Activated B cell treated with CpG ODN at 0.5 μM for 24 hours (primary cell): ENCODE measurements at places on chromosomes 16 and 17.

GRCh38 chr16:66406534-66407221 lies 20.4 kb upstream of the BEAN1 start:
- peak; percentile 81 for DNase-seq

DNA sequence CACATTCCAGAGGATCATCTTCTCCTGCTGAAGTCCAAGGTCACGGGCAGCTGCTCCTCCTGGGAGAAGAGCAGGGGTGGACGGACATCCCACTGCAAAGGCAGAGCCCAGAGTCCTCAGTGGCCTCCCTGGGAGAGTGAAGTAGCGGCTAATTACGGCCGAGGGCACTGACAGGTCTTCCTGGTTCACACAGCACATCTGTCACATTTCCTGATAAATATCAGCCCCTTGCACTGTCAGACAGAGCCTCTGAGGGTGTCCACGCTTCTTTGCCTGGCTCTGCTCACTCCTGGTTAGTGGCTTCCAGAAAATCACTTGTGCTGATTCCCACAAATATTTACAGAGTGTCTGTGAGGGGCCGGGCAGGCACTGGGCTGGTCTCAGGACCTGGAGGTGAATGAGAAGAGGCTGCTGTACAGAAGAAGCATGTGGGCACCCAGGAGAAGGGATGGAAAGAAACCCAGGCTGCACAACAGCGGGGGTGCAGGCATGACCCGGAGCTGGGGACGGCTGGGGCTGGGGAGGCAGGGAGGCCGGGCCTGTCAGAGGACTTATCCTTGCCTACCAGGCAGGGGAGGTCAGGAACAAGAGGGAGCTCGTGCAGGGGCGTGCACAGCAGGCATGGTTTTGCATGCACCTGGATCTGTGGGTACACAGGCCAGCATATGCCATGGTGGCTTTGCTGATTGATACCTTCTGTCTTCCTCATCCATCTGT lies 258.2 kb upstream of the TNRC6C start:
- DNase-seq = no peak

GRCh38 chr16:52066962-52067361 lies 480.0 kb downstream of the TOX3 start:
- no peak for DNase-seq

GRCh38 chr17:193841-194806 lies 12.7 kb upstream of the DOC2B start:
- DNase-seq = no peak

DNA sequence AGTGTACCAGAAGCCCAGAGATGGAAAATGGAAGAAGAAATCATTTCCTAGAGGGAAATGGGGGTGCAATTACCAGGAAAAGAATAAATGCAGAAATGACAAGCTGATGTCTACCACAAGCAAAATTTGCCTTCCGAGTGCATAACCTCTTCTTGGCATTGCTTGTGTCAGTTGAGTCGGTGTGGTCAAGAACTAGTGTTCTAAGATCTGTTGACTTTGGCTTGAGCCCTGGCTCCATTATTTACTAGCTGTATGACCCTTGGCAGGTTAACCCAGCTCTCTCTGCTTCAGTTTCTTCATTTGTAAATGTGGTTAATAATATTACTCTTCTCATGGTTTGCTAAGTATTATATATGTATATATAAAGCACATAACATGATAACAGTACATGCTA lies 273.0 kb upstream of the IRX5 start:
- DNase-seq = no peak

- no peak for DNase-seq
These were observed 245.3 kb downstream of the BCAS3 start for GRCh38 chr17:60923000-60923399.

DNA sequence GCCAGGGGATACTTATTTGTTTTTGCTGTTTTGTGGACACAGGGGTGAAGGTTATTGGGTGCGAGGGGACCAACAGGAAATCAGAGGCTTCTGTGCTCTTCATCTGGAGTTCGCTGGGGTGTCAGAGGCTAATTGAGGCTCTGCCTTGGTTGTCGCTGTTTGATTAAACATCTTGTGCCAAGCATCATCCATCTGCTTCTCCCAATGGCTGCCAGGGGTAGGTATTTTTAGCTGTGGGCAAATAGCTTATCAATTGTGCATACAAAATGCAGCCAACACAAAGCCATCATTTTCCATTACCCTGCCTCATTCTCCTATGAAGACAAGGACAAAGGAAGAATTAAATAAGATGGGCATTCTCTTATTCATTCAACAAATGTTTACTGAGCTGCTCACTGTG lies 27.8 kb downstream of the GPR139 start:
- no peak for DNase-seq

DNA sequence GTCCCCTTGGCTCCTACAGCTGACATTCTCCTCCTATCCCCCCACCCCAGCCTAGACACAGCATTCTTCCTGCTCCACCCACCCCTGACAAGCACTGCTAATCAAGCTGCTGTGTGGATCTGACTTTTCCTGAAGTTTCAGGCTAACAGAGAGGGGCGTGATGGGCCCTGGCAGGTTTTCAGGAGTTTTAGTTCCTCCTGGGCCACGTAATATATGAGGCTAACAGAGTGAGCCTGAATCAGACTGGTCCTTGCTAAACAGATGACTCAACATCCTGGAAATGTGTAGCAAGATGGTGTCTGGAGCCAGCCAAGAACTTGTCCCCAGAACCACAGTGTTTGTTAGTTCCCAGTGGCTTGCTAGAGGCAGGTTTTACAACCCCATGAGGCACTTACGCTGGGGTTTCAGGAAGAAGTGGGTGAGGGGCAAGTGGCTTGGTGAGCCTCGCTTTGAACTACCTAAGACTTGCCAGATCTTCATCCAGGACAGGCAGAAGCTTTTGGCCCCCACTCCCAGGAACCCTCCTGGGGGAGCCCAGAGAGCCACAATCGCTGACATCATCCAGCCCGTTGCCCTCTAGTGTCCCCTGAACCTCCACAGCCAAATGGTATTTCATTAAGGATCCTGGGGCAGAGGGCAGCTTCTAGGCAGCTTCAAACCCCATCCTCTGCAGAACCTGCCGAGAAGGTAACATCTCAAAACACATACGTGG lies 15.9 kb downstream of the TMEM92 start:
- DNase-seq = no peak

DNA sequence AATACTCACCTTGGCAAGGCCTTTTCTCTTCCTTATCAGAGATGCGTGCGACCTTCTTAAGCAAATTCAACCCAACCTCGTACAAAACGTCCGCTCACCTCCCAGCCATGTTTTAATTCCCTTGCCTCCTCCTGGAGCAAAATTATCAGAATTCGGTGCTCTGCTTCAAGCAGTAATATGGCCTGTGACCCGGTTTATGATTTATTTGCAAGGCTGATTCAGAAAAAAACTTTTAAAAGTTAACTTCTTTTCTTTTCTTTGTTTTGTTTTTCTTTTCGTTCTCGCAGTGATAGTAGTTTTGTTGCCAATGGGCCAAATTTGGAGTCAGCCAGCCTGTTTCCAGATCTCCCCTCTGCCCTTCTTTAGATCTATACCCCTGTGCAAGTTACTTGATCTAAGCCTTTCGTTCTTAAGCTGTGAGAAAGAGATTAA lies at the start of gene PHLPP2:
Gene PHLPP2, minus strand, starts transcription at position 382 of the 432 bp plus-strand sequence. CDS start 9,906 bp downstream, outside the sequence.
- DNase-seq = no peak

DNA sequence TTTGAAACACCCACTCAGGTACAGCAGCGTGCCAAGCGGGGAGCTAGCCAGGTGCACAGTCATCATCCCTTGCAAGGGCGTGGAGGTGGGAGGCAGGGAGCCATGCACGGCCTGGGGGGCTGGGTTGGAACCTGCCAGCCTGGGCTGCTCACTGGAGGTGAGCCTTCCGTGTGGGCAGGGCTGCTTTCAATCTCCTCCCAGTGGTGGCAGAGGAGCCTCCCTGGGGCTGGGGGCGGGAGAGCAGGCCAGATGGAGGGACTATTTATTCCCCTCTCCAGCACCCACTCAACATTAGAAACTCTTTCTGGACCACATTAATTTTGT lies 90.3 kb downstream of the KATNIP start:
- no peak for DNase-seq

DNA sequence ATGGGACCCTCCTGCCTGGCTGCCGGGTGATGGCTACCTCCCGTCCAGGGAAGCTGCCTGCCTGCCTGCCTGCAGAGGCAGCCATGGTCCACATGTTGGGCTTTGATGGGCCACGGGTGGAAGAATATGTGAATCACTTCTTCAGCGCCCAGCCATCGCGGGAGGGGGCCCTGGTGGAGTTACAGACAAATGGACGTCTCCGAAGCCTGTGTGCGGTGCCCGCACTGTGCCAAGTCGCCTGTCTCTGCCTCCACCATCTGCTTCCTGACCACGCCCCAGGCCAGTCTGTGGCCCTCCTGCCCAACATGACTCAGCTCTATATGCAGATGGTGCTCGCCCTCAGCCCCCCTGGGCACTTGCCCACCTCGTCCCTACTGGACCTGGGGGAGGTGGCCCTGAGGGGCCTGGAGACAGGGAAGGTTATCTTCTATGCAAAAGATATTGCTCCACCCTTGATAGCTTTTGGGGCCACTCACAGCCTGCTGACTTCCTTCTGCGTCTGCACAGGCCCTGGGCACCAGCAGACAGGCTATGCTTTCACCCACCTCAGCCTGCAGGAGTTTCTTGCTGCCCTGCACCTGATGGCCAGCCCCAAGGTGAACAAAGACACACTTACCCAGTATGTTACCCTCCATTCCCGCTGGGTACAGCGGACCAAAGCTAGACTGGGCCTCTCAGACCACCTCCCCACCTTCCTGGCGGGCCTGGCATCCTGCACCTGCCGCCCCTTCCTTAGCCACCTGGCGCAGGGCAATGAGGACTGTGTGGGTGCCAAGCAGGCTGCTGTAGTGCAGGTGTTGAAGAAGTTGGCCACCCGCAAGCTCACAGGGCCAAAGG lies 36.8 kb downstream of the NLRC5 start:
- no peak for DNase-seq

GRCh38 chr17:77572065-77572601 lies 386.4 kb upstream of the TNRC6C start:
- DNase-seq = no peak

GRCh38 chr17:9230346-9230745 lies 209.0 kb downstream of the NTN1 start:
- DNase-seq = no peak
